Stimulated activated CD4-positive, alpha-beta T cell treated with anti-CD3 and anti-CD28 coated beads, Interleukin-1b, Interleukin-23, amount 100 ng/mL, for 1 hour (primary cell): ENCODE measurements at places on chromosomes 2 and 18.

DNA sequence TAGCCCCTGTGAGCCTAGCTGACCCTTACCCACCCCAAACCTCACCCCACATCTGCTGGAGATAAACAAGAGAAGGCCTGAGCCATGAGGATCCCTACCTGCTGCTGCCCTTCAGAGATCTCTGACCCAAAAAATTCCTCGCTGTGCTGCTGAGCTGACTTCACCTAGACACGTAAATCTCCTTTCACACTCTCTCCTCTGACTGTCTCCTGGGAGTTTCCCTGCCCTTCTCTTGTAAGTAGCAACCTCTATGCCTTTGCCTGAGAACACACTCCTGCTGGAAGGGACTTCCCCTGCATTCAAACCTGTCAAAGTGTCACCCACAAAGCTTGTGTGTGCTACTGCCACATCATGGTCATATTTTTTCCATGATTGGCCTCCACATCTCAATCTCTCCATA is 134.2 kb upstream of the NOL4 start:
- DNase-seq: no peak

DNA sequence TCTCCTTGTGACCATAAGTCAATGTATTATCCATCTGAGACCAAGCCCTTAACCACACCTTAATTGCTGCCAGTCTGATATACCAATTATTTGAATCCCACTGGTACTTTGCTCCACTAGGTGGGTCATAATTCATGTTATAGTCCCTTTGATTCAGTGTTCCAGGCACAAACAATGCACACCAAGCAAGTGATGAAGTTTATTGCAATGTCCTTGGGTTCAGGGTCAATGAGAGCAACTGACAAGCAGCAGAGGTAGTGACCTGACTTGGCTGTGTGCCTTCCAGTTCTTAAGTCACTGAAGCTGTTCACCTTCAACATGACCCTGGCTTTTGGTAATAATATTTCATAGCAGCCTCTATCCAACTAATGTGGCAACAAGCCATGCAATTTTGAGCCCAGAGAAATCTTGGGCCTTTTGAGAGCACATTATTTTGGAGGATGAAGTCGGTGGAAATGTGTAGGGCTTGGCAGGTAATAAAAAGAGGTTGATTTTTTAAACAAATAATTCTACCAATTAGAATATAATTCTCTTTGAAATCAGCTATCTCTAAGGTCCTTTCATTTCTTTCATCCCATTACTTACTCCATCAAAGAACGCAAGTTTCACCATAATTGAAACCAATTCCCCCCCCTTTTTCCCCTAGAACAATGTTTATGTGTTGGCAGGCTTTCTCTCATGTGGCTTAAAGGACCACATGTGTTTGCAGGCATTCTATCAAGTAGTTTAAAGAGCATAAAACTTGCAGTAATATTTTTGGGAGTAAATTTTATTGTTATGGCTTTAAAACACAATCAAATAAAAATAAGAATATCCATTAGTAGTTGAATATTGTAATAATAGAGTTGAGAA is 3.1 kb upstream of the CPO start:
- DNase-seq: no peak

DNA sequence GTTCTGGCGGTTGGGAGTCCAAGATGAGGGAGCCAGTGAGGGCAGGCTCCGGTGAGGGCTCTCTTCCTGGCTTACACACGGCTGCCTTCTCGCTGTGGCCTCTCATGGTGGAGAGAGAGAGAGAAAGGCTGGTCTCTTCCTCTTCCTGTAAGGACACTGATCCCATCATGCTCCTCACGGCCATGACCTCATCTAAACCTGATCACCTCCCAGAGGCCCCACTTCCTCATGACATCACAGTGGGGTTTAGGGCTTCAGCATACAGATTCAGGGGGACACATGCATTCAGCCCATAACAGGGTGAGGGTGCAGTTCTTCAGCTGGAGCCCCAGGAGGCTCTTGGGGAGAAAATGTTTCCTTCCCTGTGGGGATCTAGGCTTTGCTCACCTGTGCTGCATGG is 29.2 kb downstream of the AGAP1 start:
- DNase-seq: no peak

GRCh38 chr2:126700677-126701076 is 44.7 kb downstream of the GYPC start:
- no peak for DNase-seq

- no peak for DNase-seq
These were observed 72.1 kb downstream of the ASB1 start for GRCh38 chr2:238498691-238499295.

DNA sequence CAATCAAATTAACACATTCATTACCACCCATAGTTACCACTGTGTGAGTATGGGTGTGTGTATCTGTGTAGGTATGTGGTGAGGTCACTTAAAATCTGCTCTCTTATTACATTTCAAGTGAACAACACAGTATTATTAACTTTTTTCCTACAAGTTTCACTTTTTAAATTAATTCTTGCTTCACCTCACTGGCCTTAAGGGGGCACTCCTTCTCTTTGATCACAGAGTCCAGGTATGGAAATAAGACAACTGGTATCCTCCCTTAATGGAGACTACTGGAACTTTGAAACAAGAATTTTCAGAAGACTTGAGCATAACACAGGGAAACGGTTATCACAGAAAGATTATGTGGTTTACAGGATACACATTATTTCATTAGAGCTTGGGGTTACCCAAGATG is 255.8 kb downstream of the ASXL3 start:
- no peak for DNase-seq

- no peak for DNase-seq
These were observed 93.8 kb downstream of the CMPK2 start for GRCh38 chr2:6771634-6772611.

DNA sequence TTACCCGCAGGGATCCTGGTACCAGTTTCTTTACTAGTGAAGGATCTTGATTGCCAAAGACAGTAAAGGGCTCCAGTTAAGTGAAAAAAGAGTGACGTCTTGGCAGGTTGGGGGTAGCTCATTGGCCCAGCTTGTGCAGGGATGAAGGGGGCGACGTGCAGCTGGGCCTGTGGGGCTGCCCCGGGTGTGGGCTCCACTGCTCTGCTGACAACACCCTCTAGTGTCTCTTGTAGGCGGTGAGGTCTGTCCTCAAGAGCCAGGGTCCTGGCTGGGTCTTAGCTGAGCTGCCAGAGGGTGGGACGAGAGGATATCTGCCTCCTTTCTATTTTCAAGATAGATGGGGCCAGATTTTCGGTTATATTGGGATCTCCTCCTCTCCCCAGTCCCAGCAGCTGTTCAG is 6.1 kb downstream of the ARHGEF4 start:
- no peak for DNase-seq

DNA sequence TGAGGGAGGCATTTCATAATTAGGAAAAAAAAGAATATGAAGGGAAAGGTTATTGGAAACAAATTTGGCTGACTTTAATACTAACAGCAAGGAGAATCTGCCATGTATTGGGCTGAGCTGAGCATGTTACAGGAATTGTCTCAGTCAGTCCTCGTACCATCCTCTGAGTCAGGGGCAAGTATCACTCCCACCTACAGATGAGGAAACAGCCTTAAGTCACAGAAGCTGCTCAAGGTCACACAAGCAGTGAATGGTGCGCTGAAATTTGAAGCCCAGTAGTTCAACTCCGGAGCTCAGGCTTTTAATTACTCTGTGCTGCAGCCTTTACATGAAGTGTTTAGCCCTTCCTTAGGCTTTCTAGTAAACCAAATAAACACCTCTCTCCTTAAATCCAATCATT is 17.3 kb downstream of the PROKR1 start:
- no peak for DNase-seq

GRCh38 chr2:151262629-151263028 is 966 bp upstream of the RBM43 start:
- DNase-seq: no peak

GRCh38 chr2:128178650-128179460 is 87.9 kb downstream of the UGGT1 start:
- DNase-seq: peak; percentile 12

DNA sequence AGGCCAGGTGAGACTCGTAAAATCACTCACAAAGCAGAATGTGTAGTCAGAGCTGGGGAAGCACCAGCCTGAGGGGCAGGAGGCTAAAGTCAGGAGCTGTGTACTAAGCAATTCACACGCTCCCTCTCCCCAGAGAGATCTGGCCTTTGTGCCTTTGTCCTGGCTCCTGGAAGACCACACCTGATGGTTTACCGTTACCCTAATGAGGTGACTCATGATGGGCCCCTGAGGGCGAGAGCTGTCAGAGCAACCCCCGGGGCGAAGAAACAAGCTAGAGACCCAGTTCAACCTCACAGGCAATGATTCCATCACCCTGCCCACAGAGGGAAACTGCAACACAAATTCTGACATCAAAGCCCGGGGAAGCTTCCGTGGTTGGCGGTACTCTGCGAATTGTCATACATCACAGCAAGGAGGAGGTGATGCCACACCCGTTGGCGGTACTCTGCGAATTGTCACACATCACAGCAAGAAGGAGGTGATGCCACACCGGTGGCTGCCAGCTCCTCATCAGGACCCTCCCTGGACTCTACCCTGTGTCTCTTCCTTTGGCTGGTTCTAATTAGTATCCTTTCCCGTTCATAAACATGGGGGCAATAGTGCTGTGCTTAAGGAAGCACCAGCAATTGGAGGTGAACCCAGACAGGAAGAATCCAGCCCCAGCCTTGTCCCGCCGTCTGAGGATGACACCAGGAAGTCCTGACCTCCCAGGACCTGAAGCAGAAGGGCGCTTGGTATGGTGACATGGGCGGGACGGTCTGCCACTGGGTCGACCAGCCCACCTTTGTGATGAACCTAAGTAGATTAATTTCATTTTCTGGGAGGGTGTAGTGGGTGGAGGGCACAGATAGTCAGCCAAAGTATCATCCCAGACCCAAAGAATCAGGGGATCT is 30.5 kb downstream of the B3GNT7 start:
- DNase-seq: no peak

GRCh38 chr2:218782528-218782844 is 539 bp downstream of the CYP27A1 start:
- DNase-seq: no peak

GRCh38 chr2:191404568-191404991 is 159.4 kb downstream of the MYO1B start:
- DNase-seq: no peak

- DNase-seq: no peak
These were observed at the start of gene EVA1A for GRCh38 chr2:75560768-75561565. EVA1A (minus strand) TSS chr2:75560939; CDS start chr2:75518140, 42,799 bp downstream.

DNA sequence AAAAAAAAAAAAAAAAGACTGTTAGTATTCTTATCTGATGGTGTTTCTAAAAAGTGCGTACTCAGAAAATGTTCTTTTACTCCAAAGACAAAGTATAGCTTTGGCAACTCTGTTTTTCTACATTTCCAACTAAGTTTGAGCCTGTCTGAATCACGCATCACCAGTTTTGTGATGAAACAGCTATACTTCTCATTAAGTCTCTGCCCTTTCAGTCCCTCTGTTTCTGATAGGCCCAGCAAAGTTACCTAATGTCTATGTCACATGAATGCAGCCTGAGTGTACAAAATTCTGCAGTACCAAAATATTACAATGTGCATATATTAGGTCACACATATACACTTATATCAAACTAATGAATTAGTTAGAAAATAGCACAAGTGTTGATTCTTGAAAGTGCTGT is 22.4 kb downstream of the TWSG1 start:
- no peak for DNase-seq

GRCh38 chr2:212958757-212959295 is 192.6 kb downstream of the IKZF2 start:
- DNase-seq: no peak

GRCh38 chr2:8636041-8636491 is 45.8 kb upstream of the ID2 start:
- no peak for DNase-seq

- no peak for DNase-seq
These were observed 69.7 kb upstream of the KCNE4 start for GRCh38 chr2:222982010-222982908.

DNA sequence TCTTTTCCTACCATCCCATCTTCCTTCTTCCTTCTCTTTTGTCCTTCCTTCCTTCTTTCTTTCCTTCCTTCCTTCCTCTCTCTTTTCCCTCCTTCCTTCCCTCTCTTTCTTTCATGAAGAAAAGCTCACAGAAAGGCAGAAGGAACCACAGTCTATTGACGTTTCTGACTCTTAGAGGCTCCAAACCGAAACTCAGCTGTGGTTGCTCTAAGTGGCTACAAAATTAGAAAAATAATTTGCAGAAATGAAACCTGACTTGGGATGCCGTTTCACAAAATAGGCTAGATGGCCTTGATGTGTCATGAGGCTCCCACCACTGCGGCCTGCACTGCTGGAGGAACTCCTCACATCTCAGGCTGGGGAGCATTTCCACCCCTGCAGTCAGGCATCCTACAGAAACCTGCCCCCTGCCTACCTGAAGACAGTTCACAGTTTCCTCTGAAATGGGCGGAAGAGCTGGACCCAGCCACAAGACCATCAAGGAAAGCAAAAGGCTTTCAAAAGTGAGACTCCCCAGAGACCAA is 165.6 kb downstream of the SMAD7 start:
- no peak for DNase-seq

GRCh38 chr2:45280794-45281193 is 271.5 kb upstream of the SIX2 start:
- no peak for DNase-seq

GRCh38 chr2:88854528-88854927 is 163.1 kb downstream of the RPIA start:
- DNase-seq: no peak

DNA sequence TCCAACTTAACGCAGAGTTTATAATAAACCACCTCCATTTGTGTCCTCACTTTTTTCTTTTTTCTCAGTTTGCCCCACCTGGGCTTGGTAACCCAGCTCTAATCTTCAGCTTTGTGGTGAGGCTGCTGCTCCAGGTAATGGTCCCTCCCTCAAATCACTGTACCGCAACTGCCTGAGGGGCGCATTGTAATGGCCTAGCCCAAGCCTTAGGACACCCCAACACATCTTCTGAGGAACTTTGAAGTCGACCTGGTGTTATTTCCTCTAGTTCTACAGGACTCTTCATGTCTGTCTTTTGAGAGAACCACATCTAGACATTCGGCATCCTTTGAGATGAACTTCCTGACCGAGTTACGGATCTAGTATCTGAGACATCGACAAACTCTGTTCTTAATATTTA is 99.7 kb downstream of the PLEKHM3 start:
- no peak for DNase-seq

DNA sequence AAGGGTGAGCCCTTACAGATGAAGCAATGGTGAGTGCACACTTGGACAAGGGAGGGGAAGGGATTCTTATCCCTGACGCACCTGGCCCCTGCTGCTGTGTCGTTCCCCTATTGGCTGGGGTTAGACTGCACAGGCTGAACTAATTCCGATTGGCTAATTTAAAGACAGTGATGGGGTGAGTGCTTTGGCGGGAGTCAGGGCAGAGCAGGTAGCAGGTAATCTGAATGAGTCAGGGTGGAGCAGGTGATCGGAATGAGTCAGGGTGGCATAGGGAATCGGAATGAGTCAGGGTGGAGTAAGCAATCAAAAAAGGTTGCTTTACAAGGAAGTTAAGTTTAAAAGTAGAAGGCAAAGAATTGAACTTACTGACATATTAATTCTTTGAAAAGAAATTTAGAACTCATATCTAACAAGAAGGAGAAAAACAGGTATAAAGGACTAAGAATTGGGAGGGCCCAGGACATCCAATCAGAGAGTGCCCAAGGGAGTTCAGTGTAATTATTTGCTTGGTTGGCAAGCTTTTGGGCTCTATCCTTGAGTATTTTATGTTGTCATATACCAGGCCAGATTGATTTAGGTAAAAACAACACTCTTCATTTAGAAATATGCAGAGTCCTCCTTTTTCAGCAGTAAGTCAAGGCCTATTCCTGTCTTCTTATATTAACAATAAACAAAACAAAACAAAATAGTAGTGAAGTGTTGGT is 52.3 kb upstream of the RALBP1 start:
- DNase-seq: no peak
